ENCODE measurements at places on chromosomes 16 and 17.

GRCh38 chr17:50056217-50056960 lies 479 bp downstream of the ITGA3 start:
- DNase-seq: peak; percentile 60

DNA sequence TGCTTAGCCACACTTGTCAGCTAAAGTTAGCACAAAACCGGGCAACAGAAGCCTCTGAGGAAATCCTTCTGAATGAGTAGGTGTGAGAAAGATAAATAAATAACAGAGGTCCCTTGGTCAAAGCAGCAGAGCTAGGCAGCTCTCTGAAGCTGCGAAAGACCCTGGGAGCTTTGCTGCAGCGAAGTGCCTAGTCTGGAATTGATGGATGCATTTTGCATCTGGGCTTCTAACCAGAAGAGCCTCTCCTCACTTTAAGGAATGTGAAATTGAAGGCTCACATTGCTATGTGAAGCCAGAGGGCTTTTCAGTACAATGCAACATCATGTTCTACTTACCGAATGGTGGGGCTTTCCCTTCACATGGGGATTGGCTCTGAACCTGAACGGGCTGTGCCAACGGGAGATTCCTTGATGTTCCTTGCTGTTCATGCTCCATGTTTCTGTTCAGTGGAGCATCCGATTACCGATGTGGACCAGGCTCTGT lies 274.6 kb downstream of the HS3ST3B1 start:
- DNase-seq: no peak

DNA sequence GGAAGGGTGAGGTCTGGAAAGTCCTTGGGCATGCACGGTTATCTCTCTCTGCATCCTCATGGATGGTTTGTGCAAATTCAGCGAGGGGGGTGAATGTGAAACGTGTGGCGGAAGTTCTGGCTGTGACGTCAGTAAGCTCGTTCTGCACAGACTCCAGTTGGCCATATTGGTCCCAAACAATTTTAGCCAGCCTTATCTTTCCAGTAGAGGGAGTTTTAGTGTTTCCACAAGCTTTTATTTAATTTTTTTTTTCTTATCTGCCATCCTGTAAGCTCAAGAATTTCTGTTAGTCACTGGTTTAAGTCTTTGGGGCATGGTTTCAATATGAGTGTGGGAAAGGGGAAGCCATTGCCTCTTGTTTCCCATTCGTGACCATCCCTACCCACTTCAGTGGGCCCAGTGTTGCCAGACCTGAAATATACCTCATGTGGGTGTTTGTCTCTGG lies 39.0 kb downstream of the HLF start:
- no peak for DNase-seq

GRCh38 chr17:66580956-66581391 lies 253.9 kb upstream of the CACNG5 start:
- no peak for DNase-seq

All from NCI-H1092 (cell line).